Coronary artery (tissue), 2 donors: ENCODE measurements at places on chromosomes 6 and 20.
A peak's percentile ranks its signal among the peaks of the same experiment; 100 is the strongest.

GRCh38 chr6:163183806-163184205 lies 230.7 kb upstream of the QKI start:
- no peak for DNase-seq

DNA sequence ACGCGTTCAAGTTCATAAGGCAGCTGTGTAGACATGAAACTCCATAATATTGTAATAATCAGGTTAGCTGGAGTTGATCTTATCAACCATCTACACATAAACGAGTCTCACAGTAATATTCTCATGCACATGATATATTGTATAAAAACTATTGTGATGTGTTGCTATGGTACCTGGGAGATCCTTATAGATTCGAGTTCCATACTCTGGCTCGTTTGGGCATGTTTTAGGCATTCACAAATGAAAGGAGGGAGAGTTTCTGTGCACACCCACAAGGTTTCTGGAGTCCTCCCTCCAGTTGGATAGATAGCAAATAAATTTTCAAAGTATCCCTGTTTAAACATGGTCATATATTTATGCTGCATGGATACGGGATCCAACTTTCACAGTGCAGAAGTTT lies 567.5 kb upstream of the SLC35B3 start:
- no peak for DNase-seq

DNA sequence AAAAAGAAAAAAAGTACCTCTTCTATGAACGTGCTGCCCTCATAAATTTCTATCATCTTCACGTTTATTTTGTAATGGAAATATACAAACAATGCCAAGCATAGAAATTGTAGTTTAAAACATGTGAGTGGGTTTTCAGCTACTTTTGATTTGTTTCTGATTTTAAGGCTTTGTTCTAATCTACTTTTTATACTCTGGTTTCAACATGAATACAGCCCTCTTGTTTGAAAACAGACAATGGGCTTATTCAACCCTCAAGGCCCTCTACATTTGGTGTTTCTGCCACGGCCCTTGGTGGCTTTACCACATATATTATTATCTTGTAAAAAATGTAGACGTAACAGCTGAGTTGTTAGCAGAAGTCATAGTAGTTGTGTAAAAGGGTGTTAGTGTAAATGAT lies 153.9 kb downstream of the SOX4 start:
- DNase-seq = no peak

DNA sequence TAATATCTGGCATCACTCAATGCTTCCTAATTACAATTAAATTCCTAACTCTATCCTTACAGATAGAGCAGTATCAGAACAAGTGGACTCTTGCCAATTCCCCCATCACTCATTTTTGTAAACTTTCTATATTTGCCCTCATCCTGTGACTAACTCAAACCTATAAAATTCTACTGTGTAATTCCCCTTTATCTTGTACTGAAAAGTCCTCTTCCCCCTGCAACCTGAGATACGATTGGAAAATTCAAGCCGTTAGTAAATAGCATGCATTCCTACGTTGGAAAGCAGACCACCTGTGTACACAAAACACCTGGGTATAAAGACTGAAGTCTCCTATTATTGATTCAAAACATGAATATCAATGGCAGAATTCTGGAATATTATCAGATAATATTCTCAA lies 70.4 kb upstream of the KCNQ5 start:
- DNase-seq = no peak

DNA sequence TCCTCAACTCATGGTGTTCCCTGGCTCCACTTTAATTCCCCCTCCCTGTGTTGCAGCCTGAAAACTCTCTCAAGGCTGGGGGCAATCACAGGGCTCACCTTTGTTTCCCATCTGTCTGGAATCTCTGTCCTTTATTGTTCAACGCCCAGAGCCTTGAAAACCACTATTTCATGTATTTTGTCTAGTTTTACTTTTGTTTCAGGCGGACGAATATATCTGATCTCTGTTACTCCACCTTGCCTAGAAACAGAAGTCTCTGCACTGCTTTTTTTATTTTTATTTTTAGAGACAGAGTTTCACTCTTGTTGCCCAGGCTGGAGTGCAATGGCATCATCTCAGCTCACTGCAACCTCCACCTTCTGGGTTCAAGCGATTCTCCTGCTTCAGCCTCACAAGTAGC lies 27.6 kb downstream of the PLAGL2 start:
- no peak for DNase-seq

- DNase-seq = no peak
These were observed 199.3 kb downstream of the BACH2 start for GRCh38 chr6:90097356-90097755.

DNA sequence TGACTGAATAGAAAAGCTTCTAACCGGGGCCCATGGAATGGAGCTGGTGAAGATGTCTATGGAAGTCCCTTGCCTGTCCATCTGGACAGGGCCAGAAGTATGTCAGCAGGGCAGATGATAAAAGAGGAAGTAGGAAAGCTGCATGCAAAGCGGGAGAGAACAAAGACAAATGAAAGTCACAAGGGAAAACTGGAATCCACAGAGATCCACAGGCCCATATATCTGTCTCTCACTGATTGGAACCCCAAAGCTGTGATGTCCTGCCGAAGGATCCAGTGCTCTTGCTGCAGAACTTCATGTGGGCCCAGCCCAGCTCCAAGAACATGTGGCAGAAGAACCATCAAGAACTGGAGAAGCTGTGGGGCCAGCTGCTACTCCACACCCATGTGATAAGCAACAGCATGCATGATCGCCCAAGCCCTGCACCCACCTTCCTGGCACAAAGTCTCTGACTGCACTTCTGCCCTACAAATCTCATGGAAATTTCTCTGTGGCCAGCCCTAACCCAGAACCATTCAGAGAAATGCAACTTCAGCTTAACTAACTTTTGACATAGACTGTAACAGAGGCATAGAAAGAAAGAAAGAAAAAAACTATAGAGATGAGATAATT lies 716.0 kb downstream of the KIF16B start:
- no peak for DNase-seq

DNA sequence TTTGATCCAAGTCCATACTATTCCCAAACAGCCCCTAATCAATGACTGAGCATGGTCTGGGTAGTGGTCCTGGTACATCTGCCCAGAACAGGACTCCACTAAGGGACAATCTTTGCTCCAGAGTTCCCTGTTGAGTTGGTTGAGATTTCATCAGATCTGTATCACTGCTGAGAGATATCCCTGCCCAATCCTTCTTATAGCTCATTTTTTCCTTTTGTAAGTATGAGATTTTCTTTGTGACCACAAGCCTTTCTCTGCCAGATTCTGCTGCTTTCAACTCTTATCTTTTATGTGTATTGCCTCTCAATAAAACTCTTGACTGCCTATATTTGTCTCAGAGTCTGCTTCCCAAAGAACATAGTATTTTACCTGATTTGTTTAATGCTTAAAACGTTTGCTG lies 46.2 kb upstream of the LAMA2 start:
- no peak for DNase-seq

GRCh38 chr6:35945650-35946025 lies 24.7 kb upstream of the SRPK1 start:
- DNase-seq = no peak

GRCh38 chr6:131336596-131336995 lies 201.3 kb downstream of the AKAP7 start:
- DNase-seq = no peak

GRCh38 chr6:31586599-31587281 lies 663 bp downstream of the LST1 start:
- no peak for DNase-seq

GRCh38 chr20:25584905-25585704 lies at the start of gene NINL:
Gene NINL (minus strand): TSS chr20:25585531. CDS start chr20:25526587, 58,944 bp downstream.
- DNase-seq = no peak

- no peak for DNase-seq
These were observed 3.5 kb downstream of the SCAF8 start for GRCh38 chr6:154736618-154737259.

- no peak for DNase-seq
These were observed 423.6 kb upstream of the PLCB4 start for GRCh38 chr20:8645326-8645725.

DNA sequence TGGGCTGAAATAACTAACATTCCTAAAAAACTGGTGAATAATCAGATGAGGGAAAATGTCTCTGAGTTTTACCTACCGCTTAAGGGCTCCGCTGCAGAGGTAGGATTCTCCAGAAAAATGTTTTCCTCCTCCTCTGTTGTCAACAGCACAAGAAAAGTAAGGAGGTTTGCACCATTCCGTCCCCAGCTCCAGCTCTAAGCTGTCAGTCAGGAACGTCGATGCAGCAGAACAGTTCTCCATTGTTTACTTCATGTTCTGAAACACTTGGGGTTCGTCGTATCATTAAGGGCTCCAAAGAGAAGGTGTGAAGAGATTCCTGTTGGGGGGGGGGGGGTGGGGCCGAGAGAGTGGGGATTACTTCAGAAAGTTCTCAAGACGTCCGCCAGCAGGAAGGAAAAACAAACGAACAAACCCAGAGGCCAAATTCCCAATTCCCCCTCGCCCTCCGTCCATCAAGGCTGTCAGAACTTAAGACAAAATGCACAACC lies 734 bp downstream of the MMS22L start:
- DNase-seq = no peak

GRCh38 chr6:32568561-32568960 lies 21.1 kb downstream of the HLA-DRB1 start:
- no peak for DNase-seq

- DNase-seq = no peak
These were observed 39.7 kb upstream of the TULP1 start for GRCh38 chr6:35552285-35552917.

DNA sequence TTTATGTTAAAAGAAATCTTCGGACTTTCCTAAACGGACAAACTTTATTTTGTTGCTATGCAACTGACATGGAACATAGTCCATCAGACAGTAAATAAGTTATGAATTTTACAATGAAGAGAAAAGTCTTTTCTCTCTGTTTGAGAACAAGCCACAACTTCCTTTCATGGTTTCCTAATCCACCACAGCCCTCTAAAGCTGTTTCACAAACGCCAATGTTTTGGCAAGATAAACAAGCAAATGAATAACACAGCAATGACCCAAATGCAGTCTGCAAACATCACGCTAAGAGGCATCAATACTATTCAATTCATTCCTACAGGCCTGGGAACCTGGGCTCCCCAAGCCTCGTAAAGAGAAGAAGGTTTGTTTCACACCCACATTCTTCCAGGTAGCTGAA lies 60.4 kb downstream of the HAO1 start:
- no peak for DNase-seq

- no peak for DNase-seq
These were observed 257.1 kb upstream of the TAB2 start for GRCh38 chr6:149060300-149060984.

GRCh38 chr6:149895048-149895590 lies 2.8 kb downstream of the RAET1E start:
- DNase-seq = no peak

- no peak for DNase-seq
These were observed 36.6 kb upstream of the NFATC2 start for GRCh38 chr20:51579137-51579536.

GRCh38 chr20:5973172-5973571 lies 22.7 kb downstream of the MCM8 start:
- DNase-seq = no peak

DNA sequence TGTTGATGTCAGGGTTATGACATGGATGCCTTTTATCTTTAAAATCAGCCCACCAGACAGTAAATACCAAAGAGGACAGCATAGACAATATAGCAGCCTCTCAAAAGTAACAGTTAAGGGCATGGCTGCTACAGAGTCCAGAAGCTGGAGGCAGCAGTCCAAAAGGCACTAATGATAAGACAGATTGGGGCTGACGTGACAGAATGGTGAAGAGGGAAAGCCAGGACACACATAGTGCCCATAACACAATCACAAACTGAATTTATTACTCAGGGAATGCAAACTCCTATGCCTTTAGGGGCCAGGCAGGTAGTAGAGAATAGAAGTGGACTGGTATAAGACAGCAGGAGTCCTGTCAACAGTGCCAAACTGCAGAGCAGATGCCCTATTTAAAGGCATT lies 40.7 kb downstream of the TP53INP2 start:
- DNase-seq = no peak

DNA sequence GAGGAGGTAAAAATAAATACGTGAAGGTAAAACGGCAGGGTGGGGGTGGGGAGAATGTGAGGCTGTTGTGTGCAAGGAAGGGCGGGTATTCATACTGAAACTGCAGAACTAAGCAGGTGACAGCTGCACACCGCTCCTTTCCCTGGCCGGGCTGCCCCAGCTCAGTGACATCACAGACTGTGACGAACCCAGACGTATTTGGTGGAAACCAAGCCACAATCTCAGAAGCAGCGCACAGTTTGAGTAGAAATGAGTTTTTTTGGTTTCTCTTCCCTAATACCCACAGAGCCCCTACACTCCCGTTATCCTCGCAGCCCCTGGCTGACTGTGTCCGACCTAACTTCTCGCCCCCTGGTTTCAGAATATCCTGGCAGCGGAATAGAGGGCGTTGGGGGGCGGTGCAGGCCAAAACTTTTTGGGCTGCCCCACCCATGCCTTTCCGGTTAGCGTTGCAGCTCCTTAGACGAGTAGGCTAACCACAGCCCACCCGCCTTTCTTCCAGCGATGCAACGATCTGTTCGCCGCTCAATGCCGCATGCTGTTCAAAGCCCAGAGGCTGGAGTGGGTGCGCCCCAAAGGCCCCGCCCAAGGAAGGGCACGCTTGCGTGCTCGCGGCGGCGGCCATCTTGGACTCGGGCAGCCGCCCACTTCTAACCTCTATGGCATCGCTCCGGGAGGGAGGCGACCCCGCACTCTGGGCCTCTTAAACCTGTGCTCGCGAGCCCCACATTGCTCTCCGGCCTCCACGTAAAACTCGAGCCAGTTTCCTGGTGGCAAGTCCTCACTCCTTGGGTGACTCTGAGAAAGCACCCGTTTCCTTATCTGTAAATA lies 9.1 kb downstream of the BAK1 start:
- DNase-seq = peak; percentile 89

GRCh38 chr6:48090546-48090945 lies 20.5 kb downstream of the PTCHD4 start:
- DNase-seq = no peak

DNA sequence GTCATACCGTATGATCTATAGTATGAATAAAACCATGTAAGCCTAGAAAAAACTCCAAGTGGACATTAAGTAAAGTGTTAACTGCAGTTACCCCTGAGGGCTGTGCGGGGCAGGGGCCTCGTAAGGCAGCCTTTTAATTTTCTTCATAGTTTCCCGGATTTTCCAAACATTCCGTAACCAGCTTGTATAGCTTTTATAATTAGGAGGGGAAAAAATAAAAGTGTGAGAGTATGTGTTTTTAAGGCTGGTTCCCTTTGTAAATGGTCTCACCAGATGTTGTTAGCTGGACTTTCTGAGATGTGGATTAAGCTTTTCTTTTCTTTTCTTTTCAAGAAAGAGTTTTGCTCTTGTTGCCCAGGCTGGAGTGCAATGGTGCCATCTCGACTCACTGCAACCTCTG lies 7.0 kb downstream of the KIAA1755 start:
- no peak for DNase-seq
